HFFc6 (cell line): ENCODE measurements at places on chromosomes 7 and 10.

GRCh38 chr7:150388306-150388705, 9.2 kb downstream of the ZNF775 start:
- no peak for DNase-seq

DNA sequence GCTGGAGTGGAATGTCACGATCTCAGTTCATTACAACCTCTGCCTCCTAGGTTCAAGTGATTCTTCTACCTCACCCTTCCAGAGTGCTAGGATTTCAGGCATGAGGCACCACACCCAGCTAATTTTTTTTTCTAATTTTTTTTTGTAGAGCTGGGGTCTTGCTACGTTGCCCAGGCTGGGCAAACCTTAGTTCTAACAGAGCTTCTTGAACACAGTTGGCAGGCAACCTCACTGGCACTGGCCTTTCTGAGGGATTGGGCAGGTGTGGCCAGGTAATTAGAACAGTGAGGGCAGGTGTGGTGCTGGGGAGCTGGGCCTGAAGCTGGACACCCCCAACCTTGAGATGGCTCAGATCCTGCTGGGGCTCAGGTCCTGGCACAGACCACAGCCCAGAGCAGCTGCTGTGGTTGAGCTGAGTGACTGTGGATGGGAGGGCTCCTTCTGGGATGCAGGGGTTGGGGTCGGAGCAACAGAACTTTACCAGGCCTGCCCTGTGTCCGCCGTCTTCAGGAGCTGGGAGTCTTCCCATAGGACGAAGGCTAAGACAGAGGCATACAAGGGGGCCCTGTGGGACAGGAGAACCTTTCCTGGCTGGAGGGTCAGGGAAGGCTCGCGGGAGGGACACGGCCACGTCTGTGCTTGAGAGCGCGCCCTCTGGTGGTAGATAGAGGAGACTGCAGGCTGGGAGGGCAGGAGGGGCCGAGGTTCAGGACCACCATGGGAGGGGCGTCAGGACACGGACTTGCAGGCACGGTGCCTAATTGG, 48.2 kb downstream of the COL26A1 start:
- peak; percentile 6 for DNase-seq

DNA sequence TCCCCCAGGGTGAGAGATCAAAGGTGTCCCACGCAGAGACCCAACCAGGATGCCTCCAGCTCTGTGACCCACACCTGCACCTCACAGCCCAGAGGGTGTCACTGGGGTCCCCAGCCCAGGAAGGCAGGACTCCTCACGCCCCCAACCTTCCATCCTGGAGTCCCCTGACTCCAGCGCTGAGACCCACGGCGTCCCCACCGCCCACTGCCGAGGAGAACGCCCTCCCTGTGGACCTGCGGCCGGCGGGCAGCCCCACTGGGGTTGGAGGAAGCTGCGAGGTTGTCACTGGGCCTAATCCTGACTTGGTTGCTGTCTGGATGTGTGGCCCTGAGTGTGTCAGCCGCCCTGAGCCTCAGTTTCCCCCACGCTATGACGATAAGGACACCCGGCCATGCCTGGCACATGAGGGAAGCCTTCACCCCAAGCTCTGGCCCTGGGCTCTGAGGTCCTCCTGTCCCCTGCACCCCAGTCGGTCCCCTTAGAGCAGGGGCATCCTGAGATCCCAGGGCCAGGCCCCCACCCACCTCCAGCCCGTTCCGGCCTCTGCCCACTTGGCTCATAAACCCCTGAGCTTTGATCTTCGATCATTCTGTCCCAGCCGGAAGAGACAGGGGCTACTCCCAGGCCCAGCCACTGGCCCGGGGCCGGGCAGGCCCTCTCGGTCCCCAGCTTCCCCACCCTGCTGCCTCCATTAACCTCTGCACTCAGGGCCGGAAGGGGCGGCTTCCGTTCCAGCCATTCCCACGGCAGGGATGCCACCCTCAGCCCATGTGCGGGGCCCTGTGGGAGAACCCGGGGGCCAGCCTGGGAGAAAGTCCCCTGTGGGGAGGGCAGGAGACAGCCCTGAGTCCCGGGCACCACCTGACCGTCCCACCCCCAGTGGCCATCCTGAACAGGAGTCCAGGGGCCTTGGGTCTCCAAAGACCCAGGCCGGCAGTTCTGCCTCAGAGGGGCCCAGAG, 113.2 kb downstream of the MICALL2 start:
- DNase-seq, result no peak

- no peak for DNase-seq
Measured at GRCh38 chr7:31910191-31910590, 160.0 kb downstream of the PDE1C start.

DNA sequence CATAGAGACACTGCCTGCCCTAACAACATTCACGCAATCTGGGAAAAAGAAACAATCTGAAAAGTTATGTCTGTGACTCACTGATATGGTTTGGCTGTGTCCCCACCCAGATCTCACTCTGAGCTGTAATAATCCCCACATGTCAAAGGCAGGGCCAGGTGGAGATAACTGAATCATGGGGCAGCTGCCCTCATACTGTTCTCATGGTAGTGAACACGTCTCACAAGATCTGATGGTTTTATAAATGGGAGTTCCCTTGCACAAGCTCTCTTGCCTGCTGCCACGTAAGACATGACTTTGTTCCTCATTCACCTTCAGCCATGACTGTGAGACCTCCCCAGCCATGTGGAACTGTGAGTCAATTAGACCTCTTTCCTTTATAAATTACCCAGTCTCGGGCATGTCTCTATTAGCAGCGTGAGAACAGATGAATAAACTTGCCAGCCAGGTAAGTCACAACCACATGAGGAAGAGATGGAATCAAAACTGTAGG, 341.5 kb upstream of the AOAH start:
- no peak for DNase-seq

- no peak for DNase-seq
Measured at GRCh38 chr10:65571011-65571570, 1354.7 kb upstream of the LRRTM3 start.

GRCh38 chr10:79320316-79320715, 27.0 kb upstream of the PPIF start:
- DNase-seq, result no peak

DNA sequence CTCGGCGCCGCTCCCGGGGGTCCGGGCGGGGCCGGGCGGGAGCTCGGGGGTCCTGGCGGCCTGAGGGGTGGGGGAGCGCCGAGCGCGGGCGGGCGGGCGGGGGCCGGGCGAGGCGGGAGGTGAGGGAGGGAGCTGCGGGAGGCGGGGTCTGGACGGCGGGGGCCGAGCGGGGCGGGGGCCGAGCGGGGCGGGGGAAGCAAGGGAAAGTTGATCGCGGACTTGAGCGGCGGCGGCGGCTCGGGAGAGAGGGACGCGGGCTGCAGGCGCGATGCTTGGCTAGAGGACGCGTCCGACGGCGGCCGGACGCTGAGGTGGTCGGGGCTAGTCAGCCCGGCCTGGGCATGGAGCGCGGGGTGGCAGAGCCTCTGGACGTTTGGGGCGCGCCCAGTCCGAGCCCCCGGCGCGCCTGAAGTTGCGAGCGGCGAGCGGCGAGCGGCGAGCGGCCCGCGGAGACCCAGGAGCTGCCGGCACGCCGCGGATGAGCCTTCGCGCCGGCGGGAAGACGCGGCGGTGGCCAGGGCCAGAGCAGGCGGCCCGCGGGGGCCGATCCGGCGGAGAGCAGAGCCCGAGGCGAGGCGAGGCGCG, at the start of gene CDH23:
CDH23 (plus strand) TSS at position 210 of the 585 bp plus-strand sequence. CDS start 42,912 bp downstream, outside the sequence.
- no peak for DNase-seq

DNA sequence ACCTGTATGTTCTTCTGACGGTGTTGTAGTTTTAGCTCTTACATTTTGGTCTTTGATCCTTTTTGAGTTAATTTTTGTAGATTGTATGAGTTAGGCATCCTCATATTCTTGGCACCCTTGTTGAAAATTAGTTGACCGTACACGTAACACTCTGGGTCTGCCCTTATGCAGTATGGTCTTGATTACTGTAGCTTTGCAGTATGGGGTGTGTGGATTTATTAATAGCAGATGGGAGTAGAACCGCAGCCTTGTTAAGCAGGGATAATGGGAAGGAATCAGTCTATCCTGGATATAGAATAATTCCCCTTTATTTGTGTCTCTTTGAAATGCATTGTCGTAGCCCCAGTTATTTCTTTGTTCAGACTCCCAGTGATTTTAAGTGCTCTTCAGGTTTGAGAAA, 95.5 kb downstream of the UBE3C start:
- DNase-seq, result no peak

DNA sequence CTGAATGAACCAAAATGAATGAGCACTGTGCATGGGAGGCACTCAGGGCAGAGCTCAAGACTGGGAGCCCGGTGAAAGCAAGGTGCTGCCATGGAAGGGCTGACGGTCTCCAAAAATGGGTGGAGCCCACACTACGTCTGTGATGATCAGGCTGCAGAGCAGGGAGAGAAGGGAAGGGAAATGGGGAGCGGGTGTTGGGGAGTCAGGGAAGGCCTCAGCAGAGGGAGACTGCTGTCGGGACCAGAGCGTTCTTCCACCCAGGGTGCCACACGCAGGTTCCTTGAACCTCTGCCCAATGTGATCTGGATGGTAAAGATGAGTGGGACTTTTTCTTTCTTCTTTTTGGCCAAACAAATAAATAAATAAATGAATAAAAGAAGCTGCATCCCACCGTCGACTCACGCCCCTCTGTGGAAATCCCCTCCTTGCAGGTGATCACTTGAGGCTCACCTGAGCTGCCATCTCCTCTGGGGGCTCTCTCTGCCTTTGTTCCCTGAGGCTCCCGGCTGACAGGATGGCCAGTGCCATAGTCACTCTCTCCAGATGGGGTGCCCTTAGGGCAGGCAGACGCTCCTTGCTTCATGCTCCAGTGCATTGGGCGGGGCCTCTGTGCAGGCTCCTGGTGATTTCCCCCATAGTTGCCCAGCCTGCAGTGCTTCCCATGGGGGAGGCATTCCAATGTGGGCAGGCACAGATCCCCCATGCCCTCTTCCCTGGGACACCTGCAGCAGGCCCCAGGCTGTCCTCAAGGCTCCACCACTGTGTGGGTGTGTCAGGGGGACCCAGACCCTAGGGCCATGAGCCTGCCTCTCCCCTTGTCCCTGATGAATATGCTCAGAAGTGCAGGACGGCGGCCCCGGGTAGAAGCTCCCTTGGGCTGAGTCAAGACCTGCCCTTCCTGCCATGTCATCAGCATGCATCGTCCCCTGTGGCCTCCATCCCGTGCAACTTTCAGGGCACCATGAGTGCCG, 131.8 kb downstream of the PTPN20 start:
- no peak for DNase-seq

DNA sequence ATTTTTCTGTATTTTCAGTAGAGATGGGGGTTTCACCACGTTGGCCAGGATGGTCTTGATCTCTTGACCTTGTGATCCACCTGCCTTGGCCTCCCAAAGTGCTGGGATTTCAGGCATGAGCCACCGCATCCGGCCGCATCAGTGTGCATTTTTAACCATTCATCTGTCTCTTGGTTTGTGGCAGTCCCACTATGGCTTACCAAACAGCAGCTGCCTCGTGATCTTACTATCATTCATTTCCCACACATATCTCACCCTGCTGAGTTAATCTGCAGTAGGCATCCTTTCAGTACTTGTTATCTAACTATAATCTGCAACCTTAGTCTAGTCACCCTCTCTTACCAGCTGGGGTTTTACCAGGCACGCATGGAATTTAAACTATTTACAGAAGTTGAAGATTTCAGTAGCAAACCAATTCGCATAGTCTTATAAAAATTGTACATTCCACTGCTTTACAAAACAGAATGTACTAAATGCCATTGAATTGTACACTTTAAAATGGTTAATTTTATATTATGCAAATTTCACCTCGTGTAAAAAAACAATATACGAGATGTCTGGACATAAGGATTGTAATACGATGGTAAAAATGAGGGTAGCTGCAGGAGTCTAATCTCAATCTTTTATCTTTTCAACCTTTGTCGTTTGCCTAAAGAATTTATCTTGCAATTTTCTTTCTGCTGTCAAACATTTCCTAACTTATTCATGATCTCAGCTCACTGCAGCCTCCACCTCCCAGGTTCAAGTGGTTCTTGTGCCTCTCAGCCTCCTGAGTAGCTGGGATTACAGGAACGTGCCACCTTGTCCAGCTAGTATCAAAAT, 4.6 kb upstream of the TBC1D12 start:
- DNase-seq, result peak; percentile 62

- no peak for DNase-seq
Measured at GRCh38 chr10:14656052-14656730, 118.5 kb downstream of the FAM107B start.

GRCh38 chr10:6892864-6893263, 312.8 kb upstream of the PRKCQ start:
- DNase-seq, result no peak

GRCh38 chr10:75180592-75180991, 30.0 kb upstream of the VDAC2 start:
- DNase-seq, result no peak

DNA sequence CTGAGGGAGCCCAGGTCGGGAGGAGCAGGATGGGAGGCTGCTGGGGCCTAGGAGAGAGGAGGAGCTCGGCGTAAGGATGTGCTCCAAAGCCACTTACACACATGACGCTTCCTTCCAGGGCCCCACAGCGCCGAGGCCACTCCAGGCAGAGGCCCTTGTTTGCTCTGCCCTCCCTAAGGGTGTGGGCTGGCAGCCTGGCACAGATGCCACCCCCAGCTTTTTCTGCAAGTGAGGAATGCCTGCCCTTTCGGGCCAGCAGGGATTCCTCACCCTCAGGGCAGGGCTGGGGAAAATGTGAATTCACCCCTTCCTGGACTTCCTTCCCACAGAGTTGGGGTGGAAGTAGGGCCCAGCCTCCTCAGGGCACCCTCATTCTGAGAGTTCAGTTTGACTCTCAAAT, 5.6 kb upstream of the AQP1 start:
- DNase-seq, result no peak

GRCh38 chr7:1592299-1592871, 22.6 kb upstream of the PSMG3 start:
- DNase-seq, result no peak

GRCh38 chr7:152913492-152913891, 153.9 kb downstream of the ACTR3B start:
- DNase-seq, result no peak

- DNase-seq, result no peak
Measured at GRCh38 chr10:78332012-78332411, 298.3 kb downstream of the RPS24 start.

DNA sequence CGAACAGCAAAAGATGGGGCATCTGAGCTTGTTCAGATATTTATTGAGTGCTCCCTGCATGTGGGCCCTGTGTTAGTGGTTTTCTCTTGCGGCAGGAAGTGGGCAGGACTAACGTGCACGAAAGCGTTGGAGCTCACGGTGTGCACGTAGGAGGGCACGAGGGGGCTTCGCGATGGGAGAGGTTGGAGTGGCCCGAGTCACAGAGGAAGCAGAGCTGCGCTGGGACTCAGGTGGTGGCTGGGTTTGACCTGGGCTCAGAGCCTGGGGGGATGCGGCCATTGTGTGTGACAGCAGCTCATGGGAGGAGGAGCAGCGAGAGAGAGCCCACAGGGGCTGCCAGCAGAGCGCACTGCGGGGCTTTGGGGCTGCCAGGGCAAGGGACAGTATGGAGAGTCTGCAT, 7.7 kb downstream of the ZSCAN25 start:
- no peak for DNase-seq

DNA sequence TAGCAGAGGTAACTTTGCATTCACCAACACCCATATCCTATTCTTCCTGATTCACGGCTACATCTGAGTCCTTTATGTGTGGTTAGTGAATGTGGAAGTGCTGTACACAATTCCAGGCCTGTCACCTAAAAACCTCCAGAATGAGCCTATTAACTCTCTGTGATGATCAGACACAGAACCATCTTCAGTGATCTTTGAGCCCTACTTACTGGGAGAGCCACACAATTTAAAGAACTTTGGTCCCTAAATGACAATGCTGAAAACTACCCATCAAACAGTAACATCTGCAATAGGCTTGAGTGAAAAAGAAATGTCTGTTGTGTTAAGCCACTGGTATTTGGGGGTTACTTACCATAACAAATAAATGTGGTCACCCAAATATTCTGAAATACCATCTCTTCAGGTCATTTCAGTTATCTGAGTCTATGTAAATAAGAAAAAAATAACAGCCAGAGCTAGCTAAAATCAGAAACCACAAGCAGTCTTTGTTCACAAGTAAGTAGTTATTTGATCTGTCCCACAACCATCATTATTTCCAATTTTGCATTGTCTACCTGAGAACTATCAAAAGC, 145.7 kb downstream of the HGF start:
- DNase-seq, result no peak
